Endothelial cell of umbilical vein (primary cell): ENCODE measurements at places on chromosomes 3 and 15. TPM values are rescaled to one million over a fixed set of nuclear protein-coding genes. Genes with fewer than 3 reads are reported as not detected.

DNA sequence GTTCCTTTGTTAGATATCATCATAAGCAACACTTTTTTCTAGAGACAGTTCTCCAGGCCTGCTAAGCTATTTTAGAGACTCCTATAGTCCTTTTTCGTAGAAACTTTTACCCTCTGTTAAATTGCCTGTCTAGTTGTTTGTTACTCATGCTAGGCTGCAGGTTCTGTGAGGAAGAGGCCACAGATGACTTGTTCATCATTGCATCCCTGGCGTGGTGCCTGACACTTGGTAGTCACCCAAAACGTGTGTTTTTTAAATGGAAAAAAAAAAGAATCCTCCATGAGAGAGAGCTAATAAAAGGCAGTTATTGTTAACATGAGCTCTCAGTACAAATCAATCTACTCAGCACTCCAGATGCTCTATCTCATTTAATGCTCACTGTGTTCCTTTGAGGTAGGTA is 35.1 kb downstream of the CCDC54 start:
- H3K27ac ChIP-seq: no peak overlapping the region
- no peaks in the 10 kb centered on the region for H3K4me1 ChIP-seq
- H3K4me3 ChIP-seq: no peak overlapping the region

GRCh38 chr3:2567451-2567850 is 468.8 kb downstream of the CNTN4 start:
- H3K4me3 ChIP-seq: no peak overlapping the region
- H3K4me1 ChIP-seq: no peaks in the 10 kb centered on the region
- no peaks in the 10 kb centered on the region for H3K27me3 ChIP-seq
- no peaks in the 10 kb centered on the region for H3K36me3 ChIP-seq

GRCh38 chr3:16550305-16550675 is 36.8 kb upstream of the RFTN1 start:
- no peak overlapping the region for H3K4me3 ChIP-seq
- H3K27ac ChIP-seq: no peak overlapping the region
- DNase-seq: no peak
- H3K4me1 ChIP-seq: peaks cover 6% of the 10 kb centered on the region

GRCh38 chr3:182895513-182896112 is 84.7 kb downstream of the DCUN1D1 start:
- peaks cover 4% of the 10 kb centered on the region for H3K36me3 ChIP-seq
- no peak overlapping the region for H3K27ac ChIP-seq
- no peak overlapping the region for H3K4me3 ChIP-seq
- no peak for DNase-seq

- H3K4me3 ChIP-seq: no peak overlapping the region
- no peaks in the 10 kb centered on the region for H3K36me3 ChIP-seq
- H3K4me1 ChIP-seq: no peaks in the 10 kb centered on the region
- no peaks in the 10 kb centered on the region for H3K27me3 ChIP-seq
- DNase-seq: no peak
These were observed 258.4 kb downstream of the CHL1 start for GRCh38 chr3:454986-455385.

DNA sequence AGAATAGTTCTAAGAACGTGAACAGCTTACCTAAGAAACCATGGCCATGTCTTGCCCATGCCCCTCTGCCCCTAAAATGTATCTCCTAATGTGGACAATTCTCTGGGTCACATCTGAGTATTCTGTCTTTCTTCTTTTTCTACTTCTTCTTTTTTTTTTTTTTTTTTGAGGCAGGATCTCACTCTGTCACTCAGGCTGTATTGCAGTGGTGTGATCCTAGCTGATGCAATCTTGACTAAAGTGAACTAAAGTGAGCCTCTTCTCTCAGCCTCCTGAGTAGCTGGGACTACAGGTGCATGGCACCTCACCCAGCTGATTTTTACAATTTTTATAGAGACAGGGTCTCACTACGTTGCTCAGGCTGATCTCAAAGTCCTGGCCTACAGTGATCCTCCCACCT is 204.8 kb upstream of the ZPLD1 start:
- H3K36me3 ChIP-seq: no peaks in the 10 kb centered on the region
- no peak overlapping the region for H3K27ac ChIP-seq
- no peak for DNase-seq
- H3K4me3 ChIP-seq: no peak overlapping the region
- no peaks in the 10 kb centered on the region for H3K4me1 ChIP-seq

DNA sequence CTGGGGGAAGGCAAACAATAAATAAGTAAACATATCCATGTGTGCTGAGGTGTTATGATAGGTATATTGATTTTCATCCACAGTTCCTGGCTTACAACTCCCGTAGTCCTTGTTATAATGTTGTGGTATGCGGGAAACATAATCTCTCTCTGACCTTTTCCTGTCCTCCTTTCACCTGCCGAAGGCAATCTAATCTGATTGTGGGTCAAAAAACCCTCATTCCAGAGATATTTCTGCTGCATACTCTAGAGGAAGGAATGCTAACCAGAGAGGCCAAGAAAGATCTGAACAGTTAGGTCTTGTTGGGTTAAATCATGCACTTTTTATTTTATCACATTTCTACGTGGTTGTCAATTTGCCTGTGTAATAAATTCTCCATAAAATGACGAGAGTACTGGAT is 383.6 kb upstream of the SEMA6D start:
- H3K27me3 ChIP-seq: no peaks in the 10 kb centered on the region
- no peaks in the 10 kb centered on the region for H3K4me1 ChIP-seq
- no peak overlapping the region for H3K4me3 ChIP-seq
- no peaks in the 10 kb centered on the region for H3K36me3 ChIP-seq
- no peak for DNase-seq

DNA sequence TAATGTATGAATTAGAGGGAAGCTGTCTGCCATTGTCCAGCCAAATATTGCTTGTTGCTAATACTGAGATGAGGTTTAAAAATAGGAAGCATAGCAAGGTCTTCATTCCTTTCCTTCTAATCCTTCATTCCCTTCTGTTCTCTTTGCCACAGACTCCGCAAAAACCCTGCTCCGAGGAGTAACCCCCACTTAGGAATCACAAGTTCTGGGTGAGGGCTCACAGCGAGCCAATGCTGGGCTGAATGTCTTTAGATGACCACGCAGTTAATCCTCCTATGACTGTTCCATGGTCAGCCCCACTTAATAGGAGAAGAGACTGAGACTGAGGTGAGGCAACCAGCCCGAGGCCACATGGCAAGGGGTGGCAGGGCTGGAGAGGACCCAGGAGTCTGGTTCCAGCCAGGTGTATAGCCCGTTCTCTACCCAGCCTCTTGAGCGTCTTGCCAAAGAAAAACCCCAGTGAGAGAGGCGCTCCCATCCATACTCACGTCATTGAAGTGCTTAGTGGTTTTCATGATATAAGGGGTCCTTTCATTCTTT is 44.9 kb upstream of the CTSH start:
- H3K27me3 ChIP-seq: no peaks in the 10 kb centered on the region
- no peak overlapping the region for H3K4me3 ChIP-seq
- H3K27ac ChIP-seq: no peak overlapping the region
- peaks cover 12% of the 10 kb centered on the region for H3K4me1 ChIP-seq

- H3K4me3 ChIP-seq: no peak overlapping the region
- no peaks in the 10 kb centered on the region for H3K4me1 ChIP-seq
- DNase-seq: no peak
- peaks cover 5% of the 10 kb centered on the region for H3K36me3 ChIP-seq
- no peaks in the 10 kb centered on the region for H3K27me3 ChIP-seq
- no peak overlapping the region for H3K27ac ChIP-seq
These were observed 64.5 kb downstream of the PGPEP1L start for GRCh38 chr15:98943051-98943508.

DNA sequence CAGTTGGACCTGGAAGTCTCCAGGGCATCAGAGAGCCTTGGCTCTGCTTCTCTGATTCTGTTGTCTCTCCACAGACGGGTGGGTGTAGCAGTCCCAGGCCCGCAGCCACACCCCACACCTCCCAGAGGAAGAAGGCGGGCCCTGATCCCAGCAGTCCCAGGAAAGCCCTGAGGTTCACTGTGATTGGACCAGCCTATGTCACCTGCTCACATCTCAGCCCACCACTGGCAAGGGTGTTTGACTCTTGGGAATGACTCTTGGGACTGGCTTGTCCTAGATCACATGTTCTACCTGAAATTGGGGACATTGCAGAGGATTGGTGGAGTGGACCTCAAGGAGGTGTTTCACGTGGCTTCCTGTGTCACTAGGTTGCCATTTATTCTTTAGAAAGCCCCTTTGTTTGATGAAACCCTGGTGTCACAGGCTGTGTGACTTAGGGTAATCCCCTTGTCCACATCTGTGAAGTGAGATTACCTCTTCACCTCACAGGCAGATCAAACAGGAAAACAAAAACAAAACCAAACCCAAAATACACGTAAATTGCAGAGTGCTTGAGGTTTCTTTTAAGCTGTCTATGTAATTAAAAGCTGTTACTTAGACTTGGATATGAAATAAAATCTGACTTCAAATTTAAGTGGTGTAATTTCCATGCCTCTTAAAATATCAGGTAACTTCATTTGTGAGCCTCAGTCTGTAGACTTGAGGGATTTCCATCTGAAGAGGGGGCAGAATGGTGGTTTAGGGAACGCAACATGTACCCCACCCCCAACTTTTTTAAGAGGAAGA is 26.7 kb downstream of the FLNB start:
- H3K36me3 ChIP-seq: peaks cover 6% of the 10 kb centered on the region
- H3K27ac ChIP-seq: no peak overlapping the region
- no peak overlapping the region for H3K4me3 ChIP-seq

- H3K36me3 ChIP-seq: no peaks in the 10 kb centered on the region
- no peak within 1 kb of the TSS for H3K27ac ChIP-seq
- H3K27me3 ChIP-seq: peaks cover 7% of the 10 kb centered on the region
- no peaks in the 10 kb centered on the region for H3K4me1 ChIP-seq
- no peak for DNase-seq
- H3K4me3 ChIP-seq: no peak within 1 kb of the TSS
These were observed at the start of gene TIMP4 for GRCh38 chr3:12158387-12159226. Gene TIMP4 (minus strand): TSS chr3:12158912. CDS start chr3:12158840, 72 bp downstream.

- H3K27ac ChIP-seq: peak overlapping the region; percentile 41
- DNase-seq: peak; percentile 54
- no peaks in the 10 kb centered on the region for H3K27me3 ChIP-seq
- H3K36me3 ChIP-seq: no peaks in the 10 kb centered on the region
These were observed 280.4 kb downstream of the SLC9A9 start for GRCh38 chr3:143567823-143568222.

DNA sequence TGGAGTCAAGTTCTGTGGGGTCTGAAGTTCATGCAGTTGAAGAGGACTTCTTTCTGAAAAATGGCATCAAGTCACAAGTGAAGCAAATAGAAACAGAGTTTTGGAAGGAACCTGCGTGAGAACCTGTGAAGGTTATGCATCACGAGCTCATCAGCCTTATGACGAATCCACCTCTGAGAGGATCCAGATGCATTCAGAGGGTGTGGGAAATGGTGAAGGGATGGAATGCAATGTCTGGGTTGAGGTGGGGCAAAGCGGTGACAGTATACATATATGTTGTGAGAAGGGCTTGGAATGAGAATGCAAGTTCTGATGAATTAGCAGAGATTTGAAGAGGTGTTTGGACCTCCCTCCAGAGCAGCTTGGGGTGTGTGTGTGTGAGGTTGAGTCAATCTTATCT is 382.1 kb upstream of the TBL1XR1 start:
- H3K4me3 ChIP-seq: no peak overlapping the region
- DNase-seq: no peak
- H3K27me3 ChIP-seq: no peaks in the 10 kb centered on the region
- no peaks in the 10 kb centered on the region for H3K4me1 ChIP-seq
- no peaks in the 10 kb centered on the region for H3K36me3 ChIP-seq

The ECT2 gene
- 44.7 and 47.5 TPM in 2 replicates for total RNA-seq

DNA sequence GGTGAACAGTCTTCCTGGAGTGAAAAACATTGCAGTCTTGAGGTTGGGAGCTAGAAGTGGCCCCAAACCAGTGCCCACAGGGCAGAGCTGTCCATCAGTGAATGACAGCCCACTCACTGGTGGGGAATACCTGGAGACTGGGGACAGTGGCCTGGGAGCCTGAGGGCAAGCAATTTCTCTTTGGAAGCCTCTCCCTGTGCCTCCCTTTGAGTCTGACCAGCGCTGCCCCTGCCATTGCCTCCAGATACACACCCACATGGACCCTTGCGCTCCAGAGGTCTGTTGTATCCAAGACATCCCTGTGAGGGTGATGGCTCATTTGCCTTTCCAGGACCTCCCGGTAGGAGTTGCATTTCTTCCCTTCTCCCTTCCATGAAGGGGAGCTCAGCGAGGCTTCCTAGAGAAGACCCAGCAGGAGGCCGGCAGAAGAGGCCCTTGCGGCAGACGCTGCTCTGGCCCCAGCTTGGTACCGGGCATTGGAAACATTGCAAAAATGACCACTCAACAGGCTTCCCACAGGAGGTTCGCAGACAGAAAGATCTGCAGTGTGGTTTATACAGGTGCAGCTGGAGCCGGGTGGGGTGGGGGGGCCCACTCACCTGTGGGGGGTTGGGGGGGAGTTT is 38.5 kb downstream of the KLF13 start:
- H3K27ac ChIP-seq: no peak overlapping the region
- H3K4me1 ChIP-seq: peaks cover 7% of the 10 kb centered on the region
- H3K27me3 ChIP-seq: no peaks in the 10 kb centered on the region
- H3K4me3 ChIP-seq: no peak overlapping the region
- no peaks in the 10 kb centered on the region for H3K36me3 ChIP-seq
- DNase-seq: no peak

The MYNN gene
- total RNA-seq: 11.7 and 12.7 TPM in 2 replicates
